ENCODE measurements at places on chromosomes 16 and 17.

GRCh38 chr17:1588821-1589585 lies 26.4 kb upstream of the PITPNA start:
- DNase-seq = no peak

- no peak for DNase-seq
These were observed 19.5 kb downstream of the GRIN2C start for GRCh38 chr17:74839990-74840852.

DNA sequence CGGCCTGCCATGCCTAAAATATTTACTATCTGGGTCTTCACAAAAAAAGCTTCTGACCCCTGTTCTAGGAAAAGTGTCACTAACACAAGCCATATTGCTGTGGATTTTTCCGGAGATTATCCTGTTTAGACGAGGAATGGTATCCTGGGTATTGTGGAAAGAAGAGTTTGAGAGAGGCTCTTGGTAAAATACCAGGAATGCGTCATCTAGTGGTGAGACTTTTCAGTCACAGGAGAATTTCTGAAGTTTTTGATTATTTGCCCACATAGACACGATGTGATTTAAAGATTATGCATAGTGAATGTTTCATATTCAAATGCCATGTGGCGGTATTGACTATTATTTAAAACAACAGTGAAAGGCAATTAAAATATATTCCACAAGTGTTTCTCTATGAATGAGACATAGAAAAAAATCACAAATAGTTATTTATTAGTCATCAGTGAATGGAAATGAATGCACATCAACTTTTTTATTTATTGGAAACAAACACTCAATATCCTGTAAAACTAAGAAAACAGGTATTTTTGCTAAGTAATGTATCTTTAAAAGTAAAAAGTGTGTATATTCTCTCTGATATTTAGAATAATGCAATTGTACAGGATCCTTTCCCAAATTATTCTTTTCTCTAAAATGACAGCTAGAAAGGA lies 7.8 kb downstream of the KRT28 start:
- no peak for DNase-seq

DNA sequence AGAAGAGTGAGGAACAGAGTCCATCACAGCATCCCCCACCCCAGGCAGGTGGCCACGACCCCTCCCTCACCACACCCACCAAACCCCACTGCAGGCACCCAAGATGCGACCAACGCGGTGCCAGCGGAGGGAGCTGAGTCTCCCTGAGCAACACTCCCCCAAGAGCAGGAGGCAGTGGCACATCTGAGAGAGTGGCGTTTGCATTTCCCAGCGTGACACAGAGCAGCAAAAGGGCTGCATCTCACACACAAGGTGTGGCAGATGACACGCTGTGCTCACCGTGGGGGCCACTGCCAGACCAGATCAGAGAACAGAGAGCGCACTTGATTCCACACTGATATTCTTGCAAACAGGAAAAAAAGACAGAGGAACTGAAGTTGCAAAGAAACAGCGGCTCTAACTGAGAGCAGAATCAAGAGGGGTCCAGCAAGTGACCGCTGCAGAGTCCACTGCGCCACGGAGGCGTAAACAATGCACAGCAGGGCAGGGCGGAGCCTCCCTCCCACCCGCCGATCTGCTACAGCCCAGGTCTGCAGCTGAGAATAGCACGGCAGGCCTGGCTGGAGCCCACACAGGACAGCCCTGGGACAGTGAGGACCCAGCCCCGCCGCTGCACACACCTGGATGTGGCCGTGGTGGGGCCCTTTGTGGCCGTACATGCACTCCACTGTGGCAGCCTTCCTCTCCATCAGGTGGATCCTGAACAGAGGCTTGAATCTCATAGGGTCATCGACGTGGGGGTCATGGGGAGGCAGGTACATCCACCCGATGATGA lies 26.0 kb upstream of the C16orf95 start:
- no peak for DNase-seq

DNA sequence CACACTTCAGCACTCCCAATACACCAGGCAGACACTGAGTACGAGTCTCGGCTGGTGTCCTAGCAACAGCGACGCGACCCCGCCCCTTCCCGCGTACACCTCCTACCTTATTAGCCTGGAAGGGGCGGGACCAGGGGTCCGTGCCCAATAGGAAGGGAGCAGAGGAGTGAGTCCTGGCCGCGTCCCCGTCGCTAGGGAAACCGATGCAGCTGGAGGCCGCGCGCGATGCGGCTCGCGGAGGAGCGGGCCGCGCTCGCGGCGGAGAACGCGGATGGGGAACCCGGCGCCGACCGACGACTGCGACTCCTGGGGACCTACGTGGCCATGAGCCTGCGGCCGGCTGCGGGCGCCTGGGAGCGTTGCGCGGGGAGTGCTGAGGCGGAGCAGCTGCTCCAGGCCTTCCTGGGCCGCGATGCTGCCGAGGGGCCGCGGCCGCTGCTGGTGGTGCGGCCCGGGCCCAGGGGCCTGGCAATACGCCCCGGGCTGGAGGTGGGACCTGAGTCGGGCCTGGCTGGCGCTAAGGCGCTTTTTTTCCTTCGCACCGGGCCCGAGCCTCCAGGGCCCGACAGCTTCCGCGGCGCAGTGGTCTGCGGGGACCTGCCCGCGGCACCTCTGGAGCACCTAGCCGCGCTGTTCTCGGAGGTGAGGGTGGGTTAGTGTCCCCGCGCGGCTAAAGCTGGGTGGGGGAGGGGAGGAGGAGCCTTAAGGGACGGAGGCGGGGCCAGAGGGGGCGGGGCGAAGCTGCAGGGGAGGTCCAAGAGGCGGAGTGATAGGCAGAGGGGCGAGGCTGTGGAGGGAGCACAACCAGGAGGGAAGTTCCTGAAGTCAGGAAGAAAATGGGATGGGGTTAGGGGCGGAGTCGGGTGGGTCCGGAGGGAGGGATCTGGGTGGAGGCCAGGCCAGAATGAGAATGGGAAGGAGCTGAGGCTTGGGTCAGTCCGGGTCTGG lies at the start of gene DNAH9:
Gene DNAH9 (plus strand): TSS at position 197 of the 948 bp plus-strand sequence. CDS start 29 bp downstream, at position 226.
- peak; percentile 16 for DNase-seq

DNA sequence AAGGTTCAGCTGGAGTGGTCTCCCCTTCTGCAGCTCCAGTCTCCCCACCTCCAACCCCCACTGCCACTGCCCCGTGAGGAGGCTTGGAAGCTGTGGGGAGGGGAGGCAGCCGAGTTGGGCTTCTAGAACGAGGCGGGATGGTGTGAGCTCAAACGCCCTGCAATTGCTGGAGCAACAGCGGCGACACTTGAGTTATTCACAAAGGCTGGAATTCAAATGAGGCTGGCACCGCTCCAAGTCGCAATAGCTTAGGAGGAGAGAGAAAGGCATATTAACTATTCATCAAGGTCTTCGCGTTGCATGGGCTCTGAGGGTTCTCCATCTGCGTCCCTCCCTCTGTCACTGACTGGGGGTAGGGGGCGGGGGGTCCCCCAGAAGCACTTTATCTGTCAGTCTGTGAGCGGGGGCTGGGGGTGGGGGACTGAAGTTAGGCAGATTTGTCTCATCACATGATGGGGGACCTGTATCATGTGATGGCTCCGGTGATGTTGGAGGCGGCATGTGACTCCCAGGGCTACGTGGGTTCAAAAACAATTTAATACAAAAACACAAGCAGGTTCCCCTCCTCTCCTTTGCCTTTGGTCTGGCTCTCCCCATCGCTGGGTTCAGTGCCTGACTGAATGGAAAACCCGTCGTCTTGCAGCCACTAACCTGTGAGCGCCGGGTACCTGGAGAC lies 70.5 kb downstream of the RBBP6 start:
- no peak for DNase-seq

DNA sequence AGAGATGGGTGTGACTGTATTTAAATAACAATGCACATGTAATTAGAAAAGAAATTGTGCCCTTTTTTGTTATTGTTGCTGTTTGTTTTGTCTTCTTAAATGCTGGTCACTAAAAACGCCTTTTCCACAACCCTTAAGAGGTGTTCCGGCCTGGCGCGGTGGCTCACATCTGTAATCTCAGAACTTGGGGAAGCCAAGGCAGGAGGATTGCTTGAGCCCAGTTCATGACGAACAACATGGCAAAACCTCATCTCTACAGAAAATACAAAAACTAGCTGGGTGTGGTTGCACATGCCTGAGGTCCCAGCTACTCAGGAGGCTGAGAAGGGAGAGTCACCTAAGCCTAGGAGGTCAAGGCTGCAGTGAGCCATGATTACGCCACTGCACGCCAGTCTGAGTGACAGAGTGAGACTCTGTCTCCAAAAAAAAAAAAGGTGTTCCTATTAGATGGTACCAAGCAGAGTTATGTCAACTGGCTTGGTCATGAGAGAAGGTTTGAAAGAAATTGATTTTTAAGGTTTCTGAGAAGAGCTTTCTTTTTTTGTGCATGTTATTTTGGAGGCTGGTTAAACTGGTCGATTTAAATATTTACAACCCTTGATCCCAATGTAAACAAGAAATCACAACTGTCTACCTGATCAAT lies 23.5 kb upstream of the RFFL start:
- DNase-seq = no peak

- DNase-seq = peak; percentile 94
These were observed at the start of gene DVL2 for GRCh38 chr17:7234083-7234951. Gene DVL2 (minus strand): TSS chr17:7234517. CDS start chr17:7234262, 255 bp downstream.

DNA sequence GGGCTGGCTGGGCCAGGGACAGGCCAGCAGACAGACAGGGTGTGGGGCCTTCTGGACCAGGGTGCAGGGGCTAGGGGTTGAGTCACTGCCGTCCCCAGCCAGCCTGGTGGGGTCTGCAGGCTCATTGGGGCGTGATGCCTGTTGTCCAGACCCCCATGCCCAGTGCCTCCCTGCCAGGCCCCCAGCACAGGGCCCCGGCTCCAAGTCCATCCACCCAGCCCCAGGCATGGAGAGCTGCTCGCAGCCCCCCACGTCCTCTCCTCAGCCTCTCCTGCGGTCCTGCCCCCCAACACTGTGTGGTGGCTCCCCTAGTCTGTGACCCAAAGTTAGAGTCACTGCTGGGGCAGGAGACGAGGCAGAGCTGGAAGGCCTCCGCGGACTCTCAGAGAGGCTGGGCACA lies 7.0 kb upstream of the PKMYT1 start:
- no peak for DNase-seq

- no peak for DNase-seq
These were observed 80.3 kb downstream of the MRTFB start for GRCh38 chr16:14151256-14152030.

- DNase-seq = no peak
These were observed 21.9 kb downstream of the AIPL1 start for GRCh38 chr17:6413065-6413464.

DNA sequence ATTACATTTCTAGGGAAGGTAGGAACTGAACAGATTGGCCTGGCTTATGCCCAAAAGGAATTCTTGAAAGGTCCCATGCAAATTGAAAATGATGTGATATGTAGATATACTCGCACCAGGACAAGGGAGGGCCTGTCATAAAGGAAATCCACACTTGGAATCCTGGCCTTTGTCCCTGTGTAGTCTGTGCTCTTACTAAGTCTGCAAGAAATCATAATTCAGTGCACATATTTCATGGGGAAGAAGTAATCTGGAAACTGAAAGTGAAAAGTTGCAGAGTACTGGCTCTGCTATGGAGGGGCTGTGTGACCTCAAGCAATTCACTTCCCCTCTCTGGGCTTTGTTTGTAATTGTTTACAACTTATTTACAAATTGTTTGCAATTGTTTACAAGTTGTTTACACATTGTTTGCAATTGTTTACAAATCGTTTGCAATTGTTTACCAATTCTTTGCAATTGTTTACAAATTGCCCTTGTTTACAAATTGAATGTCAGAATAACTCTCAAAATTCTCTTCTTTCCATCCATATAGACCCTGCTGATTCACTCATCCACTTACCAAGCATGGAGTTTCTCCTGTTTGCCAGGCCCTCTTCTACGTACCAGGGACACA lies 12.9 kb downstream of the SCNN1G start:
- DNase-seq = no peak

DNA sequence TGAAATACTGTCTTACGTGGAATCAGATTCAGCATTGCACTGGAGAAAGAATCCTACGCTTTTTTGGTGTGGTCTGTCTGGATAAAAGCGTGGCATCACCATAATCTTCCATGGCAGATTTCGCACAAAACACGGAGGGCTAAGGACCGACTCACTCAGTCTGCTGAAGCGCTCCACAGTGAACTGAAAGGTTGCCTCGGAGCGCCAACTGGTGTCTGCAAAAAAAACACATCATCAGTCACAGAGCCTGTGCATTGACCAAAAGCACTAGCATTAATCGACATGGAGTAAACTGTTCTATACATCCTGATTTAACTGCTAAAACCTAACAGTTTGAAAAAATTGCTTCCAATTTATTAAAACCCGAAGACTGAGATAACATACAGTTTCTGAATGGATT lies 40.5 kb downstream of the USP7 start:
- DNase-seq = no peak

DNA sequence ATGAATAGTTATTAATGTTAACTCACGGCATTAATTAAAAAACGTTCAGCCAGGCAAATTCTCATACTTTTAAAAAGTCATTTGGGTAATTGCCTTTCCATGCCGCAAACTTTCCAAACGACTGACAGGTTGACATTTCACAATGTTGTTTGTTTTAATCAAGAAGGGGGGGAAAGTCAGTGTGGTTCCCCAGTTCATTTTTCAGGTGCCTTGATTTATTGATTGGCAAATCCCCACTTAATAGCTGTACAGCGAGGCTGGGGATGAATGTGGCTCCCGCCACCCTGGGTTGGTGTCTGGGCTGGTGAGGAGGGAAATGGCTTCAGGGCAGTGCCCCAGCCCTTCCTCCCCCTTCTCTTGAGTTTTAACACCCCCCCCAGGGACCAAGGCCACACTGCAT lies 318.0 kb downstream of the SOX9 start:
- no peak for DNase-seq

- no peak for DNase-seq
These were observed 17.9 kb downstream of the NME2 start for GRCh38 chr17:51184124-51184523.

DNA sequence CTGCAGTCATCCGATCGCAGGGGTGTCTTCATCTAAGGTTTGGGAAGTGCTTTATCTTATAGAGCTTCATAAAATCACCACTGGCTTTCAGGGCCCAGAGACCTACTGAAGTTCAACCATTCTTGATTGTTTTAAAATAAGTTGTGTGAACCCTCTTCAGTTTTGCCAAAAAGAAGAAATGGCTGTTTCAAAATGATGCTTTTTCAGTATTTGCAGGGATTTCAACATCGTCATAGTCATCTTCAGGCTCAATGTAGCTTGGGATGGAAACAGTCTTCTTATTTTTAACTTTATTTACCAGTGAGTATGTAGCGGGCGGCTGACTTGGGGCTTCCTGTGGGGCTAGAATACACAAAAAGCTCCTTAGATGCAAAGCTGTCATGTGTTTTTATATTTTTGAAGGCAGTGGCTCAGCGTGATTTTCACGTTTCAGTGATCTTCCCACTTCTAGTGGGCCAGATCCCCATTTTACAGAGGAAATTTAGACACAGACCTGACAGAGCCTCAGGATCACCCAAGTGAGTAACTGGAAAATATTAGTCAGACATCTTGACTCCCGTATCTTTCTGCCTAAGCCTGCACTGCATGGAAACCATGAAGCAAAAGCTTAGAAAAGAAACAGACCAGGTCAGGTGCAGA lies 19.1 kb upstream of the ZNF594 start:
- DNase-seq = no peak

GRCh38 chr16:70523743-70524398 lies at the start of gene SF3B3:
Gene SF3B3 (plus strand): TSS chr16:70523816. CDS start chr16:70526657, 2,841 bp downstream.
- peak; percentile 48 for DNase-seq

Data from stimulated activated CD8-positive, alpha-beta memory T cell treated with anti-CD3 and anti-CD28 coated beads, Interleukin-2, amount 100 ng/mL, for 48 hours (primary cell).